ENCODE measurements at places on chromosomes 1 and 21.

GRCh38 chr1:31266547-31266946 is 26.9 kb upstream of the NKAIN1 start:
- no peak overlapping the region for H3K27ac ChIP-seq
- DNase-seq: no peak
- H3K36me3 ChIP-seq: peaks cover 44% of the 10 kb centered on the region
- H3K4me3 ChIP-seq: no peak overlapping the region

GRCh38 chr1:207497941-207498340 is 2.0 kb downstream of the CR1 start:
- H3K27me3 ChIP-seq: peaks cover 44% of the 10 kb centered on the region
- H3K36me3 ChIP-seq: no peaks in the 10 kb centered on the region
- peaks cover 10% of the 10 kb centered on the region for H3K4me1 ChIP-seq
- H3K27ac ChIP-seq: no peak overlapping the region

DNA sequence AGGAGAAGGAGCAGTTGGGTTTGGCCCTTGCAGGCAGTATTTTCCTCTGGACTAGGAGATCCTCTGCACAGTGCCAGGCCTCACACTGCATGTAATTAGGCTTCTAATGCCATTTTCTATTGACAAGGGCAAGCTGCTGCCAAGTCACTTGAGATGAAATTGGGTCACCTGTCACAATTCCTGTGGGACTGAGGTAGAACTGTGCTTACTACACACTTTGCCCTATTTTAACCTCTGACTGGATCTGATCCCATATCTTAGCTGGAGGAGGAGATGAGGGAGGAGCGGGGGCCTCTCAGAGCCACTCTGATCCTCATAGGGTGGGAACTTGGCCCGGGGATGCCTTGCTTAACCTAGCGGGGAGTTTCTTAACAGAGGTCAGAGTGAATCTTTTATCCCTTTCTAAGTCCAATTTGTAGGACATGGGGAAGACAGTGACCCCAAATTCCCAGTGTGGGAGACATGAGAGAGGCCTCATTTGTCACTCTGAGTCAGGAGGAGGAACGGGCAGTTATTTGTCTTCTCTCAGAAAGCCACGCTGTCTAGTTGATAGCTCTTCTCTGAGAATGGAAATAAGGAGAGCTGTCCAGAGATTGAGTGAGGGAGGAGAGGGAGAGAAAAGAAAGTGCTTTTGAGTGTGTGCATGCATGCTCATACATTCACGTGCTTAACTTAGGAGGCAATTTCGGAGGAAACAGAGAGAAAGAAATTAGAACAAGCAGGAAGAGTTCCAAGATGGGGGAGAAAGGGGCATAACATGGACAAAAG is 121.3 kb downstream of the CACNA1E start:
- no peak overlapping the region for H3K27ac ChIP-seq
- H3K36me3 ChIP-seq: no peaks in the 10 kb centered on the region
- peaks cover 8% of the 10 kb centered on the region for H3K27me3 ChIP-seq

GRCh38 chr21:41482301-41482700 is 25.7 kb downstream of the TMPRSS2 start:
- H3K27ac ChIP-seq: no peak overlapping the region
- no peak for DNase-seq
- H3K4me1 ChIP-seq: peaks cover 28% of the 10 kb centered on the region
- H3K36me3 ChIP-seq: no peaks in the 10 kb centered on the region

- no peak overlapping the region for H3K27ac ChIP-seq
- DNase-seq: no peak
- H3K4me3 ChIP-seq: no peak overlapping the region
These were observed 216.3 kb downstream of the SIPA1L2 start for GRCh38 chr1:232413674-232414073.

- no peak overlapping the region for H3K4me3 ChIP-seq
- H3K4me1 ChIP-seq: no peaks in the 10 kb centered on the region
- H3K27me3 ChIP-seq: no peaks in the 10 kb centered on the region
- no peaks in the 10 kb centered on the region for H3K36me3 ChIP-seq
- DNase-seq: no peak
These were observed 277.2 kb downstream of the KCTD3 start for GRCh38 chr1:215844266-215844665.

- no peak for DNase-seq
- peaks cover 39% of the 10 kb centered on the region for H3K27me3 ChIP-seq
These were observed 68.3 kb upstream of the TARDBP start for GRCh38 chr1:10943991-10944730.

DNA sequence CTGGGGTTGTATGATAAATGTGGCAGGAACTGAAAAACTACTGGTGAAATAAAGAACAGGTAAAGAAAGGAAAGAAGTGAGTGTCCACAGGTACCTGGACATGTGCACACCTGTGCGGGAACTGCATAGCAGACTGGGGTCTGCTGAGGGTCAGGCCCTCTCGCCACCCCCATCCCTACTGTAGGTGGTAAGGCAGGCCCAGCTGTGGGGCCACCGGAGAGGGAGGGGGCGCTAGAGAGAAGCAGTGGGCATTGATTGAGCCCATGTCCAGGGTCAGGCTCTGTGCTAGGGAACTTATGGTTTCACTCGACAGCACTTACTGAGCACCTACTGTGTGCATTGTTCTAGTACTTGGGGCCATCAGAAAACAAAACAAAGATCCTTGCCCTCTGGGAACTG is 400.5 kb downstream of the MATN1 start:
- H3K36me3 ChIP-seq: no peaks in the 10 kb centered on the region
- peak; percentile 12 for DNase-seq
- H3K4me3 ChIP-seq: no peak overlapping the region
- no peaks in the 10 kb centered on the region for H3K27me3 ChIP-seq

DNA sequence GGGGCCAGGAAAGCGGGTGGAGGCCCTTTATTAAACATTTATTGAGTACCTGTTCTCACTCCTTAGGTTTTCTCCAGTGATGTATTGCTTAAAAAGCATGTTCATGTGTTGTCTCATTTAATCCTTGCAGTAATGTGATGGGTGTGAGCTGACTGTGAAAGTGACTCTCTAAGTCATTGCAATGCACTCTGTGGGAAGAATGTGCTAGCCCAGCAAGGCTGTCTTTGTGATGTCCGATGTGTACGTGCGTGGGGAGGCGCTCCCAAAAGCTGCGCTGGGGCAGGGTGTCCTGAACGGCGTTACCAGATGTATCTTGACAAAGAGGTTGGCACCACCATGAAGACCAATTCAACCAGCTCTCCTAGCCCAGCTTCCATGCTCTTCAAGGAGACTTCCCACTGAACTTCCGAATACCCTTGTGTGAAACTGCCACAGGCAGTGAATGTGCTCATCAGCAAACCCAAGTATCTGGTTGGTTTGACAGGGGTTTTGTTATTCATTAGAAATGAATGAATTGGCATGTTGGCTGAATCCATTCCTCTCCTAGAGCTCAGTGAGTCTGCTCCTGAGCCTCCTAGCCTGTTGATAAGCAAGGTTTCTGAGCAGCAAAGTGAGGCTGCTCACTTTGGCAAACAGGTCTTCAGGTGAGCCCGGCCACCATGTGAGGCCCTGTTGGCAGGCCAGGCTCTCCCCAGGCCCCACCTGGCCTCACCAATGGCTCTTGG is 28.0 kb downstream of the NUAK2 start:
- H3K36me3 ChIP-seq: no peaks in the 10 kb centered on the region
- peaks cover 24% of the 10 kb centered on the region for H3K4me1 ChIP-seq
- H3K27me3 ChIP-seq: peaks cover 9% of the 10 kb centered on the region
- no peak overlapping the region for H3K27ac ChIP-seq
- no peak for DNase-seq

DNA sequence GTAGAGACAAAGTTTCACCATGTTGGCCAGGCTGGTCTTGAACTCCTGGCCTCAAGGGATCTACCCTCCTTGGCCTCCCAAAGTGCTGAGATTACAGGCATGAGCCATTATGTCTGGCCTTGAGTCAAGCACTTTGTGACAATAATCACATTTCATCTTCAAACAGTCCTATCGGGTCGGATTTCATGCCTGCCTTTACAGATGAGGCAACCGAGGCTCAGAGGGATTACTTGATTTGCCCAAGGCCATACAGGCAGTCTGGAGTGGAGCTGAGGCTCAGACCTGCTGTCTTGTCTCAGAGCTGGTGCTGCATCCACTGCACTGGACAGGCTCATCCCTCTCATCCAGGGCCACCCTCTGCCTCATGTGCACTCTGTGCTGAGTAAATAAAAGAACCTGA is 26.6 kb downstream of the FAM151A start:
- no peak for DNase-seq
- H3K27ac ChIP-seq: no peak overlapping the region

GRCh38 chr21:45264912-45265515 is 22.7 kb downstream of the POFUT2 start:
- DNase-seq: peak; percentile 8
- peaks cover 52% of the 10 kb centered on the region for H3K36me3 ChIP-seq
- H3K27ac ChIP-seq: no peak overlapping the region
- H3K4me1 ChIP-seq: peaks cover 30% of the 10 kb centered on the region

DNA sequence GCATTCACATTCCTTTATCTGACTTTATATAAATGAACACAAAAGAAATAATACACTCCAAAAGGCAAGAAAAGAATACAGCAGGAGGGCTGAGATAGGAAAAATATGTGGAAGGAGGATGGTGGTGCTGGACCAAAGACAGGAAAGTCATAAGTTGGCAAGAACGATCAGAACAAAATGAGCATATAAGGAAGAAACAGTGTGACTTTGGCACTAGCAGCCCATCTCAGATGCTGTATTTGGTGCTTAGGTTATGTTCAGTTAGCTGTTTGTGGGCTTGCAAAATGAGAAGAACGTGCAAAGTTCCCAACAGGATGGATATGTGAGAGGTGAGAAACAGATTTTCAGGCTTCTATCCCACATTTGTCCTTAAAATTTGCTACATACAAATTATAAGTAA is 719.8 kb upstream of the ADGRL4 start:
- no peak overlapping the region for H3K4me3 ChIP-seq
- no peak for DNase-seq
- H3K36me3 ChIP-seq: no peaks in the 10 kb centered on the region
- no peak overlapping the region for H3K27ac ChIP-seq

DNA sequence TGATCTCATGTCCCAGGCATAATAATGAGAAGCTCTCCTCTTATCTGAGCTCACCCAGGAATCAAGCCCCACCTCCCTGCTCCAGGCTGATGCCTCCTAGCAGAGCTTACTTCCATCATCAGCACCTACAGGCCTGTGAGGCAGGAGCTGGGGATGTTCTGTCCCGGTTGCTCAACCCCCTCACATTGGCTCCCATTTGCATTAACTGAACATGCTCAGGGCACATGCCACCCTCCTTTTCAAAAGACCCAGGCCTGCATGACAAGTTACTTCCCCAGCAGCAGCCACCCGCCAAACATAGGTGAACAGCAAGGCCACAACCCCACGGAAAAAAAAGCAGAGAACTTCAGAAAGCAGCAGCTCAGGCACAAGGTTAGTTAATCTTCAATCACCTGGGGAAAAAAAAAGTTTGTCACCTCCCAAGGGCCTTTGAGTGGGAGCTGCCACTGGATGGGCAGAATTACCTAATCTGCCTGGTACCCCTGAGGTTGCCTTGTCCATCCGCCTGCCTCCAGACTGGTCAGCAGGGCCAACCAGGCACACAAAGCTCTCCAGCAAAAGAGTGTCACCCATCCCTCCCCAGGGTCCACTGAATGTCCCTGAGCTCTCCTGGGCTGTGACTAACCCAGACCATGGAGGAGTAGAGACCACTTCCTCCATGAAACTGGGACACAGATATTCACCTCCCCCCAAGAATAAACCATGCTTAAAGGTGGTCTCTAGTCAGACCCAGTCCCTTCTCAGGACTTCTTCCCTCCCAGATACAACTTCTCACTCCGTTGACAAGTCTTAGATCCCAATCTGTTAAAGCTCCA is 4.4 kb downstream of the KCNN3 start:
- no peak overlapping the region for H3K4me3 ChIP-seq
- H3K4me1 ChIP-seq: peaks cover 14% of the 10 kb centered on the region
- no peak for DNase-seq
- no peaks in the 10 kb centered on the region for H3K36me3 ChIP-seq
- no peak overlapping the region for H3K27ac ChIP-seq

GRCh38 chr1:81006502-81006901 is 794.2 kb upstream of the ADGRL2 start:
- H3K4me1 ChIP-seq: no peaks in the 10 kb centered on the region
- no peaks in the 10 kb centered on the region for H3K27me3 ChIP-seq
- H3K4me3 ChIP-seq: no peak overlapping the region
- no peak for DNase-seq
- no peaks in the 10 kb centered on the region for H3K36me3 ChIP-seq

- H3K4me1 ChIP-seq: peaks cover 3% of the 10 kb centered on the region
- no peak overlapping the region for H3K4me3 ChIP-seq
These were observed 134.6 kb downstream of the GLIS1 start for GRCh38 chr1:53604291-53604919.

DNA sequence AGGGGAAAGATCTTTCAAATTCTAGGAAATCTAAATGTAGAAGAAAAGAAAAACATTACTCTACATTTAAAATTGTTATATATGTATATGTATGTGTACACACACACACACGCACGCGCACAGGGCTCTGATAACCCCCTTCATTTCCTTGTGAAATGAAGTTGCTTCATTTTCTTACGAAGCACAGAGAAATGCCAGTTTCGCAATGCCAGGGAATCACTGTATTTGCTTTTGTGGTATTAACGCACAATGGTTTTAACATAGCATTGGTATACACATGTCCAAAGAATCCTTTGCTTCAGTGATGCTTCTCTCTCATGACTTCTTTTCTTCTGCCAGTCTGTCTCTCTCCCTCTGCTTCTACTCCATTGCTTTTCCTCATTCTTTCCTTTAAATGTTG is 8.4 kb upstream of the DDAH1 start:
- no peaks in the 10 kb centered on the region for H3K36me3 ChIP-seq
- H3K27ac ChIP-seq: no peak overlapping the region
- no peaks in the 10 kb centered on the region for H3K4me1 ChIP-seq
- DNase-seq: no peak
- H3K4me3 ChIP-seq: no peak overlapping the region

GRCh38 chr1:118960567-118961136 is 27.5 kb downstream of the TBX15 start:
- H3K4me3 ChIP-seq: no peak overlapping the region
- H3K4me1 ChIP-seq: no peaks in the 10 kb centered on the region
- H3K36me3 ChIP-seq: no peaks in the 10 kb centered on the region
- DNase-seq: no peak

- no peak overlapping the region for H3K27ac ChIP-seq
- H3K36me3 ChIP-seq: no peaks in the 10 kb centered on the region
- H3K27me3 ChIP-seq: no peaks in the 10 kb centered on the region
These were observed 56.9 kb downstream of the TRIM11 start for GRCh38 chr1:228349701-228350171.

GRCh38 chr1:38014724-38015424 is 2.3 kb downstream of the UTP11 start:
- peaks cover 54% of the 10 kb centered on the region for H3K4me1 ChIP-seq
- H3K27ac ChIP-seq: no peak overlapping the region
- peaks cover 39% of the 10 kb centered on the region for H3K36me3 ChIP-seq
- no peaks in the 10 kb centered on the region for H3K27me3 ChIP-seq

GRCh38 chr1:88791192-88791591 is 100.2 kb downstream of the GTF2B start:
- DNase-seq: no peak
- H3K4me1 ChIP-seq: peaks cover 13% of the 10 kb centered on the region
- H3K36me3 ChIP-seq: peaks cover 26% of the 10 kb centered on the region
- H3K27me3 ChIP-seq: no peaks in the 10 kb centered on the region
- no peak overlapping the region for H3K27ac ChIP-seq
- H3K4me3 ChIP-seq: no peak overlapping the region

- H3K4me1 ChIP-seq: no peaks in the 10 kb centered on the region
- no peaks in the 10 kb centered on the region for H3K27me3 ChIP-seq
- H3K36me3 ChIP-seq: peaks cover 8% of the 10 kb centered on the region
- DNase-seq: no peak
These were observed 131.2 kb downstream of the PIK3R3 start for GRCh38 chr1:46001081-46001785.

- H3K4me1 ChIP-seq: no peaks in the 10 kb centered on the region
- H3K27ac ChIP-seq: no peak overlapping the region
- DNase-seq: no peak
- H3K36me3 ChIP-seq: no peaks in the 10 kb centered on the region
These were observed 213.7 kb upstream of the HOOK1 start for GRCh38 chr1:59601041-59601441.
